ENCODE measurements at places on chromosomes 5 and 9.

DNA sequence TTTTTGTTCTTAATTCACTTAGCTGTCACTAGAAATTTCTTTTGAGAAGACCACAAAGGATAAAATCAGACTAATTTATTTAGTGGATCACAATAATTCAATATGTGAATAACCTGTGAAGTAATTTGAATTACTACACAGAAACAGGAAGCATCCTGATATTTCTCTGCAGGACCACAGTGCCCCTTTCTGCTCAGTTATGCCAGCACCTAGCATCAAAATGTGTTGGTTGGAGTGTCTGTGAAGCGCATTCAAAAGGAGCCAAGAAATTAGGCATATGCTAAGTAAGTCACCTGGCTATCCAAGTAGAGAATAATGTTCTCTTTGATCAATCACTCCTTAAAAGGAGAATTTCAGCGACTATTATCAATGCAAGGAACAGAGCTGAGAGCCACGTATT lies 187.5 kb downstream of the SLC12A2 start:
- no peak for DNase-seq

DNA sequence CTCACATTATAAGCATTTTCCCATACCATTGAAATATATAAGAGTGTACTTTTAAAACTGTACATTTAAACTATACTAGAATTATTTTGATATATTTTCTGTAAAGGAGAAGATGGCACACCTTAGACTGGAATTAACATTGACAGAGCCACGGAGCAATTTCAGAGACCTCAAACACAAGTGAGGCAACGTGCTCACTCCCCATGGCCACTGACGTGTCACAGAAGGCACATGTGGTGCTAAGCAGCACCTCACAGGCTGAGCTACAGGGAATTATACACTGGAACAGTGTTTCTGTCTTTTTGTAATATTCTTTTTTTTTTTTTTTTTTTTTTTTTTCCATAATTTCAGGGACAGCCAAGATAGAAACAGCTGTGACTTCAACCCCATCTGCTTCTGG lies 66.5 kb downstream of the NUP214 start:
- DNase-seq = no peak

DNA sequence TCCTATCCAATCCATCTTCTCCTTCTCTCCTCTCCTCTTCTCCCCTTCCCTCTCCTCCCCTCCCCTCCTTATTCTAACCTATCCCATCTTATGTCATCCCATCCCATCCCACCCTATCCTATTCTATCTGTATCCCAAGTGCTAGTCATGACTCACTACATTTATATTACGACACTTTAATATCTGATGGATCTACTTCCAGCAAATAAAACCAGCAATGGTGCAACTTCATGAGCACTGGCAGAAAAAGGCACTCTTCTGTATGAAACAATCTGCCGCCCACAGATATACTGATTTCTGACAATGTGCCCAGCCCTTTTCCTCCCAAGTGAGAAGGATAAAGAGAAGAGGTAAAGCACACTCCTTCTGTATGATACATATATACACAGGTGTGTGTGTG lies 86.6 kb upstream of the ANKH start:
- DNase-seq = no peak

GRCh38 chr9:84170521-84171141 lies 169.9 kb downstream of the SLC28A3 start:
- DNase-seq = peak; percentile 97

DNA sequence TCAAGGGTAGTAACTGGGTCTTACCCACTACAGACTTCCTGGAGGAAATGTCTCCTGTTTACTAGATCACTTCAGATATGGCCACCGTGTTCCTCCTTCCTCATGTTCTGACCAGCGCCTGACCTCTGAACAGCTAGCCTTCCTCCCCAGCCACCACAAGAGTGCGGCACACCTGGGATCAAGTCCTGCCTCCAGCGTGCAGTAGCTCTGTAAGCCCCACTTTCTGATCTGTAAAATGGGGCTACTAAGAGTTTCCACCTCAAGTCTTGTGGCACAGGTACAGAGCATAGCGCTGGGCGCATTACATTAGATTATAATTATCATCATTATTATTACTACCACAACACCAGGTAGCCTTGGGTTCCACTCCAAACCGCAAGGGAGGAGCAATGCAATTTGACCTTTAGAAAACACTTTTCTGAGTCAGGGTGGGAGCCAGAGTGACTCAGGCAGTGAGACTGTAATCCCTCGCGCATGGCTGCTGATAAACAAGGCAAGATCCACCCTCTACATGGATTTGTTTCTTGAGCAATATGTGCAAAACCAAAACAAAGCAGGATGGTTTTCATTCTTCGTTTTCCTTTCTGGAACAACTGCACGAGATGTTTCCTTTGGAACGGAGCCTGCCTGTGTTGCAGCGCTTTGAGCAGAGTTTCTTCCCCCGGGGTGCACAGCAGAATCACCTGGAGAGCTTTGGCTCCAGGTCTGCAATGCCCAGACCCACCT lies 65.0 kb upstream of the ANGPTL2 start:
- peak; percentile 91 for DNase-seq

DNA sequence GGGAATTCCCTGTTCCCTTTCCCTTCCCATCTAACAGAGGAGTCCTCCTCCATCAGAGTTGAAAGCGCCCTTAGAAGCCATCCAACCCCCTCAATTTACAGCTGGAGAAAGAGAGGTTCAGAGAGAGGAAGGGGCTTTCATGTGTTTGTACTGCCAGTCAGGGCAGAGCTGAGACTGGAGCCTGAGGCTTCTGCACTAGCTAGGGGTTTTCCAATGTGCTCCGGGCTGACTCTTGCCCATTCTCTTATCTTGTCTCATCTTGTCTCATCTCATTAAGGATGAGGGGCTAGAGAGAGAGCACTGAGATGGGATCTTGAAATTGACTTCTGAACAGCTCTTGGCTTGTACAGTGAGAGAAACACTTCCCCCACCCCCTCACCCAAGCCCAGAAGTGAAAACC lies 67.4 kb upstream of the SHB start:
- no peak for DNase-seq

DNA sequence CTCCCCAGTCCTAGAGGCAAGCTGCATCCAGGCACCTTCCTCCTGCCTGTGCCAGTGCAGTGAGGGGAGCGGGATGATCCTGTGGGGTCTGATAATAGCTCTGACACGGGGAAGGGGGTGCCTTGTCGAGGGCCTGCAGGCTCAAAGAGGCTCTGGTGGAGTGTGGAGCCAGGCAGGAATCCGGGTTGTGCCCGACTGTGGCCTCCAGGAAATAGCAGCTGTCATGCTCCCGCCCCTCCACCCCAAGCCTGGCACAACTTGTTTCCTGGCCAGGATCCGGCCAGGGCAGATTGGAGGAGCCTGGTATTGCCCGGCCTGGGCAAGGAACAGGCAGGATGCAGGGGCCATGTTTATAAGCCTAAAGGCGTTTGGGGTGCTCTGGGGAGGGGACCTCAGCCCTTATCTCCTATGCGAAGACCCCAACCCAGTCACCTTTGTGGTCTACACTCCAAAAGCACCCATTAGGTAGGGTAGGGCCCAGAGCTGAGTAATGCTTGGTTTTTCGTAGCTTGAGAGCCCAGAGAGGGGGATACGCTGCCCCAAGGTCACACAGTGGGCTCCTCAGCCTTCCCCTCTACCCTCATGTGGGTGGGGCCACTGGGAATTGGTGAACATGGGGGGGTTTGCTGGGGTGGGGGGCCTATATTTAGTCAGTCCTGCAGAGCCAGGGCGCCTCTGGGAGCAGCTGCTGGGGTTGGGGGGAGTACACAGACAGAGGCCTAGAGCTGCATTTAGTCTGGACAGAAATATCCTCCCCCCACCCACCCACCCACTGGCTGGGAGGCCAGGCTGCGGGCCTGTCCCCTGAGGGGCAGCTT lies 12.2 kb downstream of the CXXC5 start:
- DNase-seq = peak; percentile 97

- DNase-seq = no peak
These were observed 25.1 kb upstream of the MIER3 start for GRCh38 chr5:56977021-56977420.

DNA sequence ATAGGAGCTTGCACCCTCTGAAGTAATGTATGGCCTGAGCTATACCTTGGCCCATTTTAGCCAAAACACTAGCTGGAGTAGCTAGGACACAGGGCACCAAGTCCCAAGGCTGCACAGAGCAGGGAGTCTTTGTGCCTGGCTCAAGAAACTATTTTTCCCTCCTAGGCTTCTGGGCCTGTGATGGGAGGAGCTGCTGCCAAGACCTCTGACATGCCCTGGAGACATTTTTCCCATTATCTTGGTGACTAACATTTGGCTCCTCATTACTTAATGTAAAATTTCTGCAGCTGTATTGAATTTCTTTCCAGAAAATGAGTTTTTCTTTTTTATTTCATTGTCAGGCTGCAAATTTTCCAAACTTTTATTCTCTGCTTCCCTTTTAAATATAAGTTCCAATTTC lies 1099.2 kb downstream of the CDH18 start:
- DNase-seq = no peak

DNA sequence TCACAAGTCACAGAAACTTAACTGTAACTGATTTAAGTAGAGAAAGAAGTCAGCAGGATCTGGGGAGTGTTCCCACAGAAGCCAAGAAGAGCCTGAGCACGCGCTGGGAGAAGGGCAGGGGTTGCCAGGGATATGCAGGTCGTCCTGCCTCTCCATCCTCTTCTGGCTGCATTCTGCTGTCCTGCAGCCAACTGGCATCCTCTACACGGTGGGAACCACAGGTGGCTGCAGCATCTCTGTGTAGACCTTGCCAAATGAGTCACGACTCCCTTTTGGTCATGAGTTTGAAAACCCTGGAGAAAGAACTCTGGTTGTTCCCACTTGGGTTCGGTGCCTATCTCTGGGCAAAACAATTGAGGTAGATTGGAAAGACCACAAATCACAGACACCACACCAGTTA lies 38.4 kb upstream of the PCA3 start:
- DNase-seq = peak; percentile 51

DNA sequence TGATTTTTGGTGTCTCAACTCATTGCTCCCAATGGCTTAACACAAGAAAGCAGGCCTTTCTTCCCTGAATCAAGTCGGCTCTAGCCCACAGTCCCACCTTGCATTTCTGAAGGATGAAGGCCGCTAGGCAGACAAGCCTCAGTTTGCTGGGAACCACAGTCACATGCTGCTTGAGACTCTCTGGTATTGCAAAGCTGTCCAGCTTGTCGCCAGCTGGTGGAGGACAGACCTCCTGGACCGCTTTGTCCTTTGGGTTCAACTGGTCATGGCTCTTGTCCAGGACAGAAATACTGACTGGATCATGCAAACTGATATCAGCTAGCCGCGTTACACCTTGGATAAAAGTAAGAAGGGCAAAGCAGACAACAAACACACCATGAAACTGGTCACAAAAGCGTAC lies 23.1 kb downstream of the DDX31 start:
- DNase-seq = peak; percentile 76

DNA sequence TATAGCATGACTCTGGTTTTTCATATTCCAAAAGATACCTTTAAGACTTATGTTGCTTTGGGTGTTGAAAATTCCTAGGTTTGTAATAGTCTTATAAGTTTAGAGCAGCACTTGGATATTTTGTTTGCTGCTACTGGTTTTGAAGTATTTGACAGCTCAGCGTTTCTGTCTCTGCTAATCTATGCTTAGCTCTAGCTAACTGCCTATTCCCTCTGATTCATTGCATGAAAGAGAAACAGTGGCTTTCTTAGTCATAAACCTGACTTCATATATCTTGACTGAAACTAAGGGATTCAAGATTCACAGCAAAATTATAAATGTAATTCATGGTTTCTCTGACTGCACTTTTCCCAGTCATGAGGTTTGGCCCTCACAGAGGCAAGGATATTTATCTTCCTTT lies 35.6 kb upstream of the ANXA1 start:
- peak; percentile 31 for DNase-seq

- no peak for DNase-seq
These were observed 205.4 kb downstream of the CDH18 start for GRCh38 chr5:19782566-19782965.

DNA sequence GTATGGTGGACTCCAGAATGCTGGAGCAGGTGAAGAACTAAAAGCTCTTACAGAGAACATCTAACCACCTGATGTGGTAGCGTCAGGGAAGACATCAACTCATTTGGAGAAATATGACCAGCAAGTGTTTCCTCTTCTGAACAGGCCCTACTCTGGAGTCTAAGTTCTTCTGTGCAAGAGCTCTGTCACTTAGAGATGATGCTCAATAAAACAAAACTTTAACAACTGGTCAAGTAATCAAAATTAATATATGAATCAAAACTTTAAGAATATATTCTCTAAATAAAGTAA lies 85.8 kb downstream of the CYFIP2 start:
- DNase-seq = no peak

GRCh38 chr9:100011062-100011681 lies 87.6 kb downstream of the ERP44 start:
- peak; percentile 21 for DNase-seq

- DNase-seq = no peak
These were observed 67.5 kb downstream of the ZFAND5 start for GRCh38 chr9:72297516-72297915.

DNA sequence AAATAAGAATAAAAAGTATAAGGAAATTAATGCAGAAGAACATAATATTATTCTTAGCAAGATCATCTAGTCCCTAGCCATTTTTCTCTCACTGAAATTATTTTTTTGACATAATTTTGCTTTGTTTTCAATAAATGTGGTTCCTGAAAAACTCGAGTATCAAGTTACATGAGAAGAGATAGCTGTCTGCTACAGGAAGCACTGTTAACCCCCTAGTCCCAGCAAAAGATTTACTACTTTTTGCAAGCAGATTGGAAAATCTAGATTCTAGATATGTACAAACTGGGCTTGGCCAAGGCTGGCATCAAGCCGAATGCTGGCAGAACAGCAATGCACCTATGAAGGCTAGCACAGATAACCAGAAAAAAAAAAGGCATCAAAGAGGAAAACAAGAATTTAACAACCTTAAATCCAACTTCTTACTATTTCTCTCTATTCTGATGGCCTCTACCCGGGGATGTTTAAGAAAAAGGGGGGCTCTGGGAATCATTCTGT lies 21.9 kb upstream of the ISCA1 start:
- DNase-seq = no peak

GRCh38 chr5:160185626-160186360 lies 43.5 kb upstream of the FABP6 start:
- DNase-seq = no peak

- no peak for DNase-seq
These were observed 2.2 kb downstream of the TNIP1 start for GRCh38 chr5:151078490-151079262.

DNA sequence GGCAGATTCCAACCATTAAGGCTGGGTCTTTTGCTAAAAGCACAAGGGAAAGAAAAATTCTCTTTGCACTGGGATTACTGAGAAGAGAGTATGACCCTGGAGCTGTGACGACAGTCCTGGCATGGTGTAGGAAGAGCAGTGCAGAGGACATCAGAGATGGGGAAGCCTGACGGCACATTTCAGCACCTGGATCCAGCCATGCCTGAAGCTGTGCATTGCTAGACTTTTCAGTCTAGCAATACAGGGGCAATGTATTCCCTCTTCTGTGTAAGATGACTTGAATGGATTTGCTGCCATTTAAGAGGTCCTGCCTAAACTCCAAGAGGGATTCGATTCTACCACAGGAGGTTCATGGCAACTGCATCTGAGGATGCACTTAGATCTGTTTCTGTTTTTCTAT lies 12.3 kb upstream of the MRNIP start:
- no peak for DNase-seq

- no peak for DNase-seq
These were observed 124.8 kb upstream of the IQGAP2 start for GRCh38 chr5:76278261-76278789.

Data from myocyte (in vitro differentiated cells).